Amniotic stem cell (primary cell): ENCODE measurements at places on chromosomes 16 and 17.

- no peak for DNase-seq
Measured at GRCh38 chr16:47499700-47500264, 38.7 kb downstream of the PHKB start.

DNA sequence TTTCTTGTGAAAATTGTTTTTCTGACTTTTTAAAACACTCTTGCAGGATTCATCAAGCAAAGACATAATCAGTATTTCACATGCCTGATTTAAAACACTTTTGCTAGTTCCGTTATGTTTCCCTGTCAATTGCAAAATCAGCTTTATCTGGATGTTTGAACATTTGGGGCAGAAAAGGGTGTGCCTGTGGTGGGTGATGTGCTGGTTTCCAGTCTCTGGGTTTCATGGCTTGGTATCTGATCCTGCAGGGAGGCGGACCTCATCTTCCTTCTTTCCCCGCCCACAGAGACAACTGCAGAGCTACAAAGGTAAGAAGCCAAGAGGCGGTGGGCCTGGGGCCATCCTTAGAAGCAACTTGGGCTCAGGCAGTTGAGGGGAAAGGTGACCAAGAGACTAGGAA is 41.8 kb downstream of the NLRC5 start:
- no peak for DNase-seq

DNA sequence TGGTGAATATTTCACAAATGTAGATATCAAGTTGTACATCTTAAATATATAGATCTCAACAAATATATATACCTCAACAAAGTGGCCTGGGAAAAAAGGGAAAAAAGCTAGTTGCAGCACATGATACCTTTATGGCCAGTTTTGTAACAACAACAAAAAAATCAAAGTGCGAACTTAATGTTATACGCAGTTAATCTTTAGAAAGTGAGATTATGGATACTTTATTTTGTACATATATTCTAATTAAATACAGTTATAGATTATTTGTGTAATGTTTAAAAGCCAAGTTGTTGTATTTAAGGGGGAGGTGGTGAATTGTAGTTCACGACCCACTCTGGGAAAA is 385 bp upstream of the ZFP1 start:
- DNase-seq: no peak

DNA sequence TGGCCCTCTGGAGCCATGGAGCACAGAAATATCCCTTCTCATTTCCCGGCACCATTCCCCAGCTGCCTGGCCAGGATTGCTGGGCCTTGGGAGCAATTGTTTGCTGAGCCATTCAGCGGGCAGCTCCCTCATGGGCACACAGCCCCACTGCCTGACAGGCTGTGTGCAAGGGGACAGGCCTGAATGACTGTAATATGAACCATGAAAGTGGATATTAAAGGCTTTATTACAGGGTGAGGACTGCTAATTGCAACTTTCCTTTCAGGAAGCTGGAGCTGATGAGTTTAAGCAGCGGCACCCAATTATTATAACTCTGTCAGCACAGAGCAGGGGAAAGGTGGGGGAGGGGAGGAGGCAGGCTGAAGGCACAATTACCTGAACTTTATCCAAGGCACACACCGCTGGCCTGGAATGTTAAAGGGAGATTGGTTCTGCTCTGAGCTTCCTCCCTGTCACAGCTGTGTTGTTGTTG is 159.8 kb upstream of the SDK2 start:
- no peak for DNase-seq

DNA sequence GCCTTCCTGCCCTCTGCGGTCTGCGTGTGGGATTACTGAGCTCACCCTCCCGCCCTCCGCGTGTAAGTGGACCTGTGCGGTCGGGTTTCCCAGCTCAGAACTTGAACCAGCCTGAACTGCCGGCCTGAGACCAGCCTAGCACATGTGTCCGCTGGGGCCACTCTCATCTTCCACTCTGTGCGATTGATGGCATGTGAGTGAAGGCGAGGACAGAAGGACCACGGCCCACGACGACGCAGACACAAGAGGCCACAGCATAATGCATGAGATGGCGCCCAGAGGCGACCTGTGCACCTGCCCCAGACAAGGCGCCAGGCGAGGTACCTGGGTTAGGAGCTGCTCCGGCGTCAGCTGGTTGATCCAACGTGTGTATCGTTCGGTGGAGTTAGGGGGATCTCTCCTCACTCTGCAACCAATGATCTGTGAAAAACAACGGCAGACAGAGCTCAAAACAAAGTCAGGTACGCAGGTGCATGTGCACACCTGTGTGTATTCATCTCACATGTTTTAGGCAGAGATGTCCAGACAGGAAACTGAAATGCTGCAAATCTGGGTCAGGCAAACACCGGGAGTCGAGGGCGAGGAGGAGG is 74.5 kb upstream of the METRNL start:
- no peak for DNase-seq

DNA sequence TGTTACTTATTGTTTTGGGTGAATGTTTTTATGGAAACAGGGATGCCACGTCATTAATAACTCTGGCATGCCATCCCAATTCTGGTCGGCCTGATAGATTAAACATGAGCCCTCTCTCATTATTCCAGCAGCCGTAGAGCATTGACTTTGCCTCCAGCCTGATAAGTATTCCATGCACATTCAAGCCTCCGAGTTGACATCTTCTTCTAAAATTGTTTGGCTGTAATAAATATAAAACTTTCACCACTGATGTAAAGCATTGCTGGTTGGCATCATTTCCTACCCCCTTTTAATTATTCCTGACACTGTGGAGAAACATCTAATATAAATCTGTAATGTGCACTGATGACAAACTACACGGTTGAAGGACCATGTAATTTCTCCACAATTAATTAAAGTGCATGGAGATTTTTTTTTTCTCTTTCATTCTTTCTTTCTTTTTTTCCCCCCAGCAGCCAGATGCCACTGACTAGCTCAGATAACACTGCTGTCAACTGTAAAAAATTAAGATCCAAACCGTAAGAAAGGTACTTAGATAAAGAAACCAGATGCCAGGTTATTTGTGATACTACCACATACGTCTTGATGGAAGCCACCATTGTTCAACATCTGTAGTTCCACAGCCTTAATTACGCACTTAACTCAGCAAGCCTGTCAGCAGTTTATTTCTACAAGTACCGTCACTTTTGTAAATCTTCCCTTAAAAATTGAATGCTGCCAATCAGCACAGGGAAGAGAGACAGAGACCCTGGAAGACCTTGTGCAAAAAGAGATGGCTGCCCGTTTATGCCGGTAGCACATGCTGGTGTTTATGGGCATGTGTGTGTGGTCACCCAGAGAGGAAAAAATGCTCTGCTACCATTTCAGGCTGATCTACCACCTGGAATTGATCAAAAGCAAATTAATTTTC is 237.7 kb downstream of the IRX3 start:
- no peak for DNase-seq

DNA sequence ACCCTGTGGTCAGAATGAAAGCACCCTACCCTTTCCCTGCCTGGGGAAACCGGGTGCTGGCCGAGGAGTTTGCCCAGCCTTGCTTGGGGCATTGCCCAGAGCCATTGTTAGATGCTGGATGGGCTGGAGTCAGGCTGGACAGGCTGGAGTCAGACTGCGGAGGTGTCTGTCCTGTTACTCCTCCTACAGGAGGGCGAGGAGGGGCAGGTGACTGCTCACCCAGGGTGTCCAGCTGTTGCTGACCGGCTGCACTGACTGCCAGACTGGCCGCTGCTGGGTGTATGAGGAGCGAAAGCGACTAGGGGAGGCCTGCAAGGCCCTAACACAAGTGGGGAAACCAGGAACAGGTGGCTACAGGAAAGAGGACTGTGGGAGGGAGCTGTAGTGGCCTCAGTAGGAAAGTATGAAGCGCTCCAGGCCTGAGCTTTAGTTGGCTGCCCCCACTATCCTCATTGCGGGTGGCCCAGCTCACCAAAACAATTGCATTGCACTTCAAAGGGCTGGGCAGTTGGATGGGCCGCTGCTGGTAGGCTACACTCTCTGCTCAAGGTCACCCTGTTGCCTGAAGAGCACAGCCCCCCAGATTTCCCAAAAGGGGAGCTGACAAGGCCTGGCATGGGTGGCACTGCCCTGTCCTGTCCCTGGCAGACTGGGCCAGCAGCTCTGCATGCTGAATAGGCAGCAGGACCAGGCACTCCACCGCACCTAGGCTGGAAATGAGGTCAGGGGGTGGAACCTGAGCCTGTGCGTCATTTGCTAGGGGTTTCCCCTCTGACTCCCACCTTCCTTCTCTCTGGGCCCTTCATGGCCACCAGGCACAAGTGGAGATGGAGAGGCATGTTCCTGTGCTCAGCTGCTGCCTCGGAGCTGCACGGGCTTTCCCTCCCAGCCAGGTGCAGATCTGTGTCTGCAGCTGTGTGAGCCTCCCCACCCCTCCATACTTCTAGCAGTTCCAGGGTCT is 18.4 kb downstream of the LDHD start:
- no peak for DNase-seq

DNA sequence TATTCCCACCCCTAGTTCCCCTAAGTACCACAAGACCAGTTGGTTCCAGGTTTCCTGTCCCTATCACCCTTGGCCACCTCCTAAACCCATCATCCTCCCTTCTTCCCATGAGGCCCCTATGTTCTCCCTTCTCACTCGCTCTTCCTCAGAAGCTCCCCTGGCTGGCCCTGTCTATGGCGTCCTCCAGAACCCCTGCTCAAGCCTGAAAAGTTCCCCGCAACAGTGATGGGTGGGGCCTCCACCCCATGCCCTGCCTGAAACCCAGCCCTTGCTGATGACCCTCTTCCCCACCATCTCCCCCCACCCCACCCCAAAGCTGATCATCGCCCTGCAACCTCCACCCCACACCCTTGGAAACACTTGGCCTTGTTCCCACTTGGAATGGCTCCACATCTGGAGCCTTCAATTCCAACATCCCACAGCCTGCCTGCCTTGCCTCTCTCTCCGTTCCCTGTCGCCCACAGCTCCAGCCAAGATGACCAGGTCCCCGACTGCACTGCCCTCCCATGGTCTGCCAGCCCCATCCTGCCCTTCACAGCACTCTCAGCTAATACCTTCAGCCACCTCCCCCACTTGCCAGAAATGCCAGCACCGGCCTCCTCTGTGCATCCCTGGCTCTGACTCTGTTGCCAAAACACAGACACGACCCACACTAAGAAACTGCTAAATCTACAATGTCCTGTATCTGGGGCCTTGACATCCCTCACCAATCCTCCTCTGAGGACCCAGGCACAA is 10.5 kb downstream of the OSBPL7 start:
- DNase-seq: no peak

DNA sequence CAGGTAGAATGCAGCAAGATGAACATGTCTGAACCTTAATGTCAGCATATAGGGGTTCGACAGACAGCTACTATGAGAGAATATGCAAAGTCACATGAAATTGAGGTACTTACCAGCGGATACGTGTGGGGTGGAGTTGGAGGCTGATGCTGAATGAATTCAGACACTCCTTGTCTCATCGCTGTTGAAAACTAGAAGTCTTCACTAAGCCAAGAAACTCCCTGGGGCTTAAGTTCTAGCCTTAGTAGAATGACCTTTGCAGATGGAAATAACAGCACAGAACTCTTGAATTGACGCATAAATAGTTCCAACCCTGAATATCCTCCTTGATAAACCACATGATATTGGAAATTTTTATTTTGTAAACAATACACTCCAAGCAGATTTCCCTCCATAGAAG is 32.9 kb upstream of the MYOCD start:
- DNase-seq: no peak

- no peak for DNase-seq
Measured at GRCh38 chr17:83203472-83204221, 124.2 kb downstream of the METRNL start.

GRCh38 chr17:32016231-32016630 is 9.0 kb downstream of the LRRC37B start:
- DNase-seq: no peak

DNA sequence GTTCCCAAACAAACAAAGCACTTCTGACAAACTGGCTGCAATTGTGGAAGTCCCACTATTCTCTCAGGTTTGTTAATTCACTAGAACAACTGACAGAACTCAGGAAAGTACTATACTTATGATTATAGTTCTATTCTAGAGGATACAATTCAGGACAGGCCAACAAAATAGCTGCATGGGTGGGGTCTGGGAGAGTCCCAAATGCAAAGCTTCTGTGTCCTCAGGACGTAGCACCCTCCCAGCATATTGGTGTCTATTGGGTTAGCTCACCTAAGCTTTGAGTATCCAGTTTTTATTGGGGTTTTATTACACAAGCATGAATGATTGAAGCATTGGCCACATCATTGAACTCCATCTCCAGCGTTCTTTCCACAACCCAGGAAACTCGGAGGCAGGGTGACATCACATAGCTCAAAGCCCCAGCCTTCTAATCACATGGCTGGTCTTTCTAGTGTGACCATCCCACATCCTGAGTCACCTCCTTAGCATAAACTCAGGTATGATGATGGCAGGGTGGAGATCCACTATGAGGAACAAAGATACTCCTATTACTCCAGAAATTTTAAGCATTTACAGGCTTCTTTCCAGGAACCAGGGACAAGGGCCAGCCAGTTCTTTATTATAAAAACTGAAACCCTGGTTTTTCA is 43.9 kb upstream of the CCNF start:
- no peak for DNase-seq

DNA sequence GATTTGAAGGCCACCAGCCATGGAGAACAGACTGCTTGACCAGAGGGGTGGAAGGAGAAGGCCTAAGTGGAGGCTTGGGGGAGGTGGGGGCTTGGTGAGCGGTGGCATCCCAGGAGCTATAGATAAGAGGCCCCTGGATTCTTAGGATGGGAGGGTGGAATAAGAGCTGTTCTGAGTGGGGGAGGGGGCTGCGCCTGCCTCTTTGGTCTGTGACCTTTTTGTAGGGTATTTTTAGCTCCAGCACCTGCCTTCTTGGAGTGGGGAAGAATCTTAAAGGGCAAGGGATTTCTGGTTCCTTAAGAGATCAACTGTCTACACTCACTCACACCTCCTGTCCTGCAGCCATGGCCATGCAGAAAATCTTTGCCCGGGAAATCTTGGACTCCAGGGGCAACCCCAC is 567 bp downstream of the ENO3 start:
- DNase-seq: no peak

DNA sequence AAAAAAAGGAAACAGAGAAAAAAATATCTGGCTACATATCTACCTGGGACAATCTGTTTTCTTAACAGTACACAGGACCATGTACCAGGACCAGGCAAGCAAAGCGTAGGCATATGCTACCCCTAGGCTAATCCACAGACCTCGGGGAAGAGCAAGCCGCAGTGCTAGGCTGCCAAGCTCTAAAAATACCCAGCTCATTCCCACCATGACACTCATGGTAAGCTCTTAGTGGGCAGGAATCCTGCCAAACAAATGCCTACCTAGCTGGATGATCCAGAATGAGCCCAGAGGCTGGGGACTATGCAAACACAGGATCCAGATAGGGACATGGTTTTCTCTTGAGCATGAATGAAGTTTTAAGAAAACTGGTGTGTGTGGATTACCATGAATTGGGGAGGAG is 95.6 kb downstream of the GRIN2A start:
- no peak for DNase-seq

- no peak for DNase-seq
Measured at GRCh38 chr17:79269620-79270019, 195.0 kb downstream of the ENGASE start.

- DNase-seq: no peak
Measured at GRCh38 chr16:66800856-66801255, 528 bp downstream of the TERB1 start.

- DNase-seq: no peak
Measured at GRCh38 chr16:65846210-65846602, 520.3 kb upstream of the CDH5 start.
